Effector CD4-positive, alpha-beta T cell (primary cell): ENCODE measurements at places on chromosomes 6 and 20.

- no peak for DNase-seq
Measured at GRCh38 chr20:11445891-11446290, 471.8 kb upstream of the BTBD3 start.

DNA sequence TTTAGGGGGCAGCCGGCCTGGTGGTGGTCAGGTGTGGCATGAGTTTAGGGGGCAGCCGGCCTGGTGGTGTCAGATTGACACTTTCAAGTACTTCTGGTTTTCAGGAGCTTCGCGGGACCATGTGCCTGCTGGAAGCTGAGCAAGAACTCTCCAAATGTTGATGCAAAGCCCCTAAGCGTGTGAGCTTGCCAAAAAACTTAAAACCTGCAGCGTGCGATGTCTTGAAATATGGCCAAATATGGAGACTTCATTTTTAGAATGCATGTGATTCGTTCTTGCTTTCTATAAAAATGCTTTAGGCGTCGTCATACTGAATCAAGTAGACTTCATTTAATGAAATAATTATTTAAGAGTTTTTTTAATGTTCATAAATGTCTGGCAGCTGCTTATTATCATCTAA, 149.4 kb downstream of the SMOC2 start:
- DNase-seq = no peak

- DNase-seq = no peak
Measured at GRCh38 chr6:154241581-154241980, 115.0 kb downstream of the IPCEF1 start.

- DNase-seq = no peak
Measured at GRCh38 chr6:158629367-158630221, 14.9 kb downstream of the DYNLT1 start.

GRCh38 chr6:168388641-168389633, 52.0 kb upstream of the SMOC2 start:
- no peak for DNase-seq

DNA sequence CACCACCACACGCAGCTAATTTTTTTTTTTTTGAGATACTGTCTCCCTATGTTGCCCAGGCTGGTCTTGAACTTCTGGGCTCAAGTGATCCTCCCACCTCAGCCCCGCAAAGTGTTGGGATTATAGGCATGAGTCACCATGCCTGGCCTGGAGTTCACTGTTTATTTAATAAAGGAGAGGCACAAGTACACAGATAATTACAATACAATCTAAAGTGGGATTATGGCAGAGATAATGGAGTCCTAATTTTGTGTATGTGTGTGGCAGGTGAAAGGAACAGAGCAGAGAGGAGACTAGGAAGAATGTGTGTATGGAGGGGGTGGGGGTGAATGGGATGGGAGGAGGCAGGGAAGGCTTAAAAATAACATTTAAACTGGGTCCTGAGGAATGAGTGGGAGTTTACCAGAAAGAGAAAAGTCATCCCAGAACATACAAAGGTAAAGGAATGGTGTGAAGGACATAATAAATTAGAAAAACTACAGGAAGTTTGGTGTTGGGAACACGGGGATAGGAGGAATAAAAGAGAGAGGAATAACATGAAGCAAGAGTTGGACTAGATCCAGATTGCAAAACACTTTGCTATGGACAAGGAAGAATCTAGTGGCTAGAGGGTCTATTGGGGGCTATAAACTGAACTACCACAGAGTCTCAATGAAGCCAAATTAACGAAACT, 4.4 kb downstream of the NCOA5 start:
- no peak for DNase-seq
